ENCODE measurements at places on chromosomes 6 and 20.

DNA sequence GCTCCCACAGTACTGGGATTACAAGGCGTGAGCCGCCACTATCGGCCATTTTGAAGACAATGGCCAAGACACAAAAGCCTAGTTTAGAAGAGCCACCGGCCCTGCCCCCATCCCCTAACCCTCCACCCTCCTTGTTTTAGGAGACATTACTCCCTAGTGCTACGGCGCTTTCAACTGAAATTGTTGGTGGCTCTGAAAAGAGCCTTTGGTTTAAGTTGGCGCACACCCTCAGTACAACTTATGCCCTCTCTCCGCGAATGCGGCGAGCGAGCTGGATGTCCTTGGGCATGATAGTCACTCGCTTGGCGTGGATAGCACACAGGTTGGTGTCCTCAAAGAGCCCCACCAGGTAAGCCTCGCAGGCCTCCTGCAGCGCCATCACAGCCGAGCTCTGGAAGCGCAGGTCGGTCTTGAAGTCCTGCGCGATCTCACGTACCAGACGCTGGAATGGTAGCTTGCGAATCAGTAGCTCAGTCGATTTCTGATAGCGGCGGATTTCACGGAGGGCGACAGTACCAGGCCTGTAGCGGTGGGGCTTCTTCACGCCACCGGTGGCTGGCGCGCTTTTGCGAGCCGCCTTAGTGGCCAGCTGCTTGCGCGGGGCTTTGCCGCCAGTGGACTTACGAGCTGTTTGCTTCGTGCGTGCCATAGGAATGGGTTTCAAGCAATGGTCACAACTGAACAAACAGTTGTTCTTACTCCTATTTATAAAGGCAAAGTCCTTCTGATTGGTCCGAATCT is 114.9 kb upstream of the BTN3A2 start:
- peak; percentile 58 for DNase-seq

DNA sequence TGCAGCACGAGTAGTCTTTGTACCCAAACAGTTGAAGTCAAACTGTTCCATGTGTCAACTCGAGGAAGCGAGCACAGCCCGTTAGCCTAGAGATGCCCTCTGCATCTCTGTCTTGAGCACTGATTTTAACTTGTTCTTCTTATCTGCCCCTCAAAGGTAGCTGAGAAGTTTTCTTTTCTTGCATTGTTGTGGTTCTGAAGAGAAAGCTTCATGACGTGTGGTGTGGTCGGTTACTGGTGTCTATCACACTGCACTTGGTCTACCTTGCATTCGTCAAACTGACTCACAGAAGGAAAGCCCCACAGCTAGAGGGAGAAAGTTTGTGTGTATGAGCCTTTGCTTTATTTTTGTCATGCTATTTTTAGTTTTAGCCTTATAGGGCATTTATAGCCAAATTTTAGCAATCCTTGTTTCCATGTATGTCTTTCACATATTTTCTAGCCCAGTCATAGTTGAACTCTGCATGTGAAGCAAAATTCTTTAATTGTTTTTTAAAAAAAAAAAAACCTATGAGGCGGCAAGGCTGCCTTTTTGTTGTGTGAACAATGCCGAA is 115.1 kb downstream of the JAG1 start:
- peak; percentile 20 for DNase-seq

DNA sequence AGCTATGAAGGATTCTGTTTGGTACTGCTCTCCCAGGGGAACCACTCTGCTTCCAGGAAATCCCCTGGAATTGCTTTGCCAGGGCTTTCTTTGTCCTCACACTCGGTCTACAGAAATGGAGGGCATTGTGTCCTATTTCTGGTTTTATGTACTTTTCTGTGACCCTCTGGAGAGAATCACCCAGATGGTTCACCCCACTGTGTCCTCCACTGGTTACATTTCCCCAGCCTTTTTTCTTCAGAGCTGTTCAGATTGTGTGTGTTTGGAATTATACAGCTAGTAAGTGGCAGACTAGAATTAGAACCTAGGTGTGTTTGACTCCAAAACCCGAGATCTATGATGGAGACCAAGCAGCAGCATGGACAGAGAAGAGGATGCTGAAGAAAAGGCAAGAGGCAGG is 80.8 kb downstream of the CD164 start:
- DNase-seq: no peak

- DNase-seq: no peak
Observed at GRCh38 chr6:27551607-27552006, 78.7 kb upstream of the ZNF184 start.

DNA sequence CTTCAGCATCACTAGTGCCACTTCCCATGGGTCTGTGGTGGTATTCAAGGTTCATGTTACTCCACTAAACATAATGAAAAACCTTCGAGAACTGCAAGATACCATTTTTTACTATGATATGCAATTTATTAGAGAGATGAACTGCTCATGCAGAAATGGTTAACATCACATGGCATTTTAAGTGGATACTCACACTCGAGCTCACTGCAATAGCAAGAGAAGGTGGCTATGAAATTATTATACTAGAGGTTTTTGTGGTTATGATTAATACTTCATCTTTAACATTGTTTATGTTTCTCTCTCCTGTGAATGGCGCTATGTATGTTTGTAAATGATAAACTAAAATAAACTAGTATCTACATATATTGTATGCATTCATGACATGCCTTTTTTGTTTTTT is 35.1 kb downstream of the SCAF8 start:
- DNase-seq: no peak

DNA sequence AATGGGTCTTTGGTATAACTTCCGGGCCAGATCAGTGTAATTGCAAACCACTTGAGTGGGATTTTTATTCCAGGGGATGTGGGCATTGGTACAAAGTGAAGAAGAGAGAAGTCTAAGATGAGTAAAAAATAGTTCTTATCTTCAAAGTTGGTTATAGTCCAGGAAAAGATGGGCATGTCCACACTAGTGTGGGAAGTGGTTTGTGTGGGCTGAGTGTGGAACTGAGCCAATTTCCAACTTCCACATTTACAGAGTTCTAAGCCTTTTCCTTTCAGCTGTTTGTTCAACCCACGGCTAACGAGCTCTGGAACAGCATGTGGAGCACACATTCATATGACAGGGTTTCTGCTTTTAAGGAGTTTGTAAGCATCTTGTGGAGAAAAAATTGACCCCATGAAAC is 72.3 kb upstream of the IFNGR1 start:
- no peak for DNase-seq

DNA sequence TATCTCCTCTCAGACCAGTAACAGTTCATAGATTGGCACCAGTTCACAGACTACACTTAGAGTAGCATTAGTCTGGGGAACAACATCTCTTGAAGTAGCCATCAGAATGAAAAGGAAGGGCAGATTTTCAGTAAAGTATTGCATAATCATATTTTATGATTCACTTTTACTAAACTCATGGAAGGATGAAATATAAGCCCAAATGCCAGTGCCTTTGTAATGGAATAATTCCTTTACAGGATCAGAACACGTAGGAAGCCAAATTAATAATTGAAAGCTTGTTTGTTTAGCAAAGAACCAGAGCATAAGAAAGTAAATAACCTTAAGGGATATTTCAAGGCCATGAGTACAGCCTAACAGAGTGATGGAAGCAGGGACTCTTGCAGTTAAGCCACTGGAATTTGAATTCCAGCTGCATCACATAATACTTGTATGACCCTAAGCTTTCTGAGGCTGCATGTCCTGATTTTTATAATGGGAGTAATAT is 11.4 kb upstream of the LOC128125822 start:
- DNase-seq: no peak

DNA sequence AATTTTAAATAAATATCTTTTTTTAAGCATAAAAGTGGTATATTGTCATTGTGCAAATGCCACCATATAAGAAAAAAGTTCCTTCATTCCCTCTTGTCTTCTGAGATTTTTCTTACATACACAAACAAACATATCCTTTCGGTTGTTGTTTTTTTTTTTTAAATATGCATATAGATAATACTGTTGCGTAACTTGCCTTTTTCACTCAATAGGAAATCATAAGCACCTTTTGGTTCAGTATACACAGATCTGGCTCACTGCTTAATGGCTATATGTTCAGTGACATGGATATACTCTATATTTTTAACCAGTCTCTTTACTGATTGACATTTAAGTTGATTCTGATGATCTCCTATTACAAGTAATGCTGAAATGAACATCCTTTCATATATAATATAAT is 40.1 kb downstream of the AKAP12 start:
- no peak for DNase-seq

- no peak for DNase-seq
Observed at GRCh38 chr6:84151669-84152068, 75.8 kb downstream of the CEP162 start.

DNA sequence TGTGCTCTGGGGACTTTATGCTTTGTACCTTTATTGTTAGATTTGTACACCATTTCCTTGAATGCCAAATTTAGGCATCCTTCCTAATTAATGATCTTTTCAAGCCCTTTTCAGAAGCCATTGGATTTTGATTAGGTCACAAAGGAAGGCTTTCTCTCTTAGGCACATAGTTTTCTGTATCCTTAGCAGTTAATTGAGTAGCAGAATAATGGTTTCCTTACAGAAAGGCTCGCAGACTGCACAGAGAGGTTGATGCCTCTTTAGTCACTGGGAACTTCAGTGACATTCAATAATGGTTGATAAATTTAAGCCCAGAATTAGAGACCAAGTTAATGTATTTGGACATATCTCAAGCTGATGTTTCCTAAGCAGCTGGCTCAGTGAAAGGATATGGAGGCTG is 139.1 kb upstream of the VGLL2 start:
- no peak for DNase-seq

- DNase-seq: no peak
Observed at GRCh38 chr20:5535125-5535756, 215.0 kb upstream of the SHLD1 start.

- DNase-seq: no peak
Observed at GRCh38 chr20:56391596-56392131, 351 bp downstream of the AURKA start.

- no peak for DNase-seq
Observed at GRCh38 chr20:8457978-8458377, 325.9 kb downstream of the PLCB1 start.

GRCh38 chr6:153941768-153942167 is 97.3 kb upstream of the OPRM1 start:
- DNase-seq: no peak

DNA sequence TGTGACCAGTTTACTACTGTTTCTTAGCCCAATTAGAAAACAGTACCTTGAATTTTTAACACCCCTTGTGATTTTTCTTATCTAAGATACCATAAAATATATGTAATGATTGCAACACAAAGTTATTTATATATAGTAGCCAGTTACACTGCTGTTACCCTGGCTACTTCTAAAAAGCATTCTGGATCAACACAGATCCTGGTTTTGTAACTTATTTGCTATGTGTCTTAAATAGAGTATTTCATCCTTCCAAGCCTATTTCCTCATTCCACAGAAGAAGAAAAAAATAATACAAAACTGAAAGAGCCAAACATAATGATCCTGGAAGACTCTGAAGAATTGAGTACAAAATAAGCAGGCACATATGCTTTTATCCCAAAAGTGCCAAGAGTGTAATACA is 19.0 kb upstream of the GSTA4 start:
- DNase-seq: no peak

DNA sequence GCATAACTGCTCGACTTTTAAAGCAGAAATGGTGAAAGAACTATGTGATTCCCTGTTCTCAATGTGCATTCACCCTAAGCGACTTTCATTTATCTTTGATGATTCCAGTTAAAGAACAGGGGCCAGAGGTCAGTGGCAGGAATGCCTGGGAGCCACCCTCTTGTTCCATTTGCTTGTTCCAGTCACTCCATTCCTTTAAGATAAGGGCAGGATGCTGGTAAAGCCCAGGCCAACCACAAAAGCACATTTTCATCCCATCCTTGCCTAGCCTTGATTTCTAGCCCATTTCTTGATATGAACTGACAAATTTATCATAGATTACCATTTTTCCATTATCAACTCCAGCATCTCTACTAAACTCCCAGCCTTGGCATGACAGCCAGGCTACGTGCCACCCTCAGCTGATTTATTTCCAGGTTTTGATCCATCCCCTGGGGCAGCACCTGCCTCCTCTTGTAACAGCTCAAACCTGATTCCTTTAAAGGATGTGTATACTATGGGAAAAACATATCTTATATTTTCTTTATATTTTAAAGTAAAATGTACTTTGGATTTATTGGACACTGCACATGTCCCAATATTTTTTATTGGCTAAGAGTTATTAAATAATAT is 19.2 kb downstream of the HMGN3 start:
- DNase-seq: no peak

DNA sequence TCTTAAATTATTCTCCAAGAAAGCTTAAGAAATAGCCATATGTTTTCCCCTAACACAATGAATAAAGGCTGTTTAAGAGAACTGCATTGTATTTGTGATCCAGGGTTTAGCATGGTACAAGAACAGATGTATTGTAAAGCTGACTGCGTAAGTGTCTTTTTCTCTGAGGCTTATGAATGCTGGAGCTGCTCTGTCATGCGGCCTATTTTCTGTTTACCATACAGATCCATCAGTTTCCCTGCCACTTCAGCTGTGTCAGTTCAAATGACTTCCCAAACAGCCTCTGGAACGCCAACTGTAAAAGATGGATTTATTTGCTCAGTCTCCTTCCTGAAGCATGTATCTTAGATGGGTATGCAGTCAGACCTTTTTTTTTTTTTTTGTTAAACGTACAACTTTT is 419.3 kb upstream of the HS3ST5 start:
- DNase-seq: no peak

DNA sequence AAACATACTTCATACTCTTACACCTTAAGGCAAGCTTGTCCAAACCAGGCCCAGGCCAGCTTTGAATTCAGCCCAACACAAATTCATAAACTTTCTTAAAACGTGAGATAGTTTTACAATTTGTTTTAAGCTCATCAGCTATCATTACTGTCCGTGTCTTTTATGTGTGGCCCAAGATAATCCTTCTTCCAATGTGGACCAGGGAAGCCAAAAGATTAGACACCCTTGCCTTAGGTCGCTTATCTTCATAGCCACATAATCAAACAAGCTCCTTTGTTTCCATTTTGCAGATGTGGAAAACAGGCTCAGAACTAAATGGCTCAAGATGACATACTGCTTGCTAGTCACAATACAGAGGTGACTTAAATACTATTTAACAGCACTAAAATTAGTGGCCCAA is 6.0 kb downstream of the SALL4 start:
- DNase-seq: no peak

GRCh38 chr6:4210629-4211419 is 75.4 kb upstream of the ECI2 start:
- peak; percentile 30 for DNase-seq

DNA sequence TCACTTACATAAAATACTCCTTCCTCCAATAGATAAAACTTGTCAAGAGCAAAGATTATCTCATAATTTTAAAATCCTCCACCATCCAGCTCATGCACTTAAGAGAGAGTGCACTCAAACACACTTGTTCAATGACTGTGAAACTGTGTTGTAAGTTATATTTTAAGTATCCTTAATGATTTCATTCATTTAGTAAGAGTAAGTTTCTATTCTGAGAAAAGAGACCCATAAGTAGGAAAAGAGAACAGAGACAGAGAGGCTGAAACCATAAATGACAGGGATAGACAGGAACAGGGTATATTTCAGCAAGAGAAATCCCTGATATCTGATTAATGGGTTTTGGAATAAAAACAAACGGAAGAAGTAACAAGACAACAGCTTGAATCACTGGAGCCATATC is 8.2 kb downstream of the SSR1 start:
- no peak for DNase-seq
